ENCODE measurements at places on chromosomes 13 and 19.

- no peak for DNase-seq
These were observed 8.3 kb upstream of the TLE6 start for GRCh38 chr19:2969104-2969504.

GRCh38 chr13:33176526-33176925 is 109.0 kb downstream of the STARD13 start:
- DNase-seq, result no peak

DNA sequence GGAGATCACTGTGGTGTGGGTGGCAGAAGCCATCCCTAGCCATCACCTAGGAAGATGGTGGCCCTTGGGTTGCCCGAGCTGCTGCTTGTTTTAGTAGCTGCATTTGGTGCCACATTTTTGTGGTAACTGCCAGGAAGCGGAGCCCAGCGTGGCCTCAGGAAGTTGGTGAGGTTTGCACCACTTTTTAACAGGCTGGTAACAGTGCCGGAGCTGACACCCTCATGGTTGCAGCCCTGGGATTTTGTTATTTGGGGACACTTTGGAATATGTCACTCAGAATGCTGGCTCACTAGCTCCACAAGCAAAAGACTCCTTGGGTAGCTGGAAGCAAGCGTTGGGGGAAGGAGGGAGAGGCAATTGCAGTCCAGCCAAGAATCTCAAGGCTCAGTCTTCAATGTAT is 22.1 kb downstream of the ACTN4 start:
- no peak for DNase-seq

GRCh38 chr13:77386046-77386445 is 59.2 kb upstream of the MYCBP2 start:
- DNase-seq, result no peak

- peak; percentile 79 for DNase-seq
These were observed 811 bp downstream of the ARMC6 start for GRCh38 chr19:19034204-19034624.

DNA sequence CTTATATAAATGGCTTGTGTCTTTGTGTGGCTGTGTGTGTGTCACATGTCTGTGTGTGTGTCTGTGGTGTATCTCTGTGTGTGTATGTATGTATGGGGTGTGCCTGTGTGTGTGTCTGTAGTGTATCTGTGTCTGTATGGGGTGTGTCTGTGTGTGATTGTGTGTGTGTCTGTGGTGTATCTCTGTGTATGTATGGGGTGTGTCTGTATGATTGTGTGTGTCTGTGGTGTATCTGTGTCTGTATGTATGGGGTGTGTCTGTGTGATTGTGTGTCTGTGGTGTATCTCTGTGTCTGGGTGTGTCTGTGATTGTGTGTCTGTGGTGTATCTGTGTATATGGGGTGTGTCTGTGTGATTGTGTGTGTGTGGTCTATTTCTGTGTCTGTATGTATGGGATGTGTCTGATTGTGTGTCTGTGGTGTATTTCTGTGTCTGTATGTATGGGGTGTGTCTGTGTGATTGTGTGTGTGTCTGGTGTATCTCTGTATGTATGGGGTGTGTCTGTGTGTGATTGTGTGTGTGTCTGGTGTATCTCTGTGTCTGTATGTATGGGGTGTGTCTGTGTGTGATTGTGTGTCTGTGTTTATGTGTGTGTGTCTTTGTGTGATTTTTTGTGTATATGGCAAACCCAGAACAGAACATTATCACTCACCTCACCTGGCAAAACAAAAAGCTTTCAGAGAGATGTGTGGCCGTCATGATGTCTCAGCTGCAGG is 56.1 kb upstream of the MCF2L start:
- DNase-seq, result no peak

DNA sequence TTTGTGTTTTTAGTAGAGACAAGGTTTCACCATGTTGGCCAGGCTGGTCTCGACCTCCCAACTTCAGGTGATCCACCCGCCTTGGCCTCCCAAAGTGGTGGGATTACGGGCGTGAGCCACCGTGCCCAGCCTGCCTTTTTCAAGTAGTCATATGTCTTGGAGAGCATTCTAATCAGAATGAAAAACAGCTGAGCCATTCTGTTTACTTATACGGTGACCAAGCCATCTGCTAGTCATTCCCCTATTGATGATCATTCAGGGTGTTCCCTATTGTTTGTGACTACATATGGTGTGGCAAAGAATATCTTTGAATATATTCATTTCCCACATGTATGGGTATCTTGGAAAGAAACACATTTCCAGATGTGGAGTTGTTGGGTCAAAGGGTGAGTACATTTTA is 17.2 kb downstream of the BLOC1S3 start:
- DNase-seq, result no peak

GRCh38 chr13:35646056-35646774 is 169.7 kb upstream of the MAB21L1 start:
- DNase-seq, result no peak

DNA sequence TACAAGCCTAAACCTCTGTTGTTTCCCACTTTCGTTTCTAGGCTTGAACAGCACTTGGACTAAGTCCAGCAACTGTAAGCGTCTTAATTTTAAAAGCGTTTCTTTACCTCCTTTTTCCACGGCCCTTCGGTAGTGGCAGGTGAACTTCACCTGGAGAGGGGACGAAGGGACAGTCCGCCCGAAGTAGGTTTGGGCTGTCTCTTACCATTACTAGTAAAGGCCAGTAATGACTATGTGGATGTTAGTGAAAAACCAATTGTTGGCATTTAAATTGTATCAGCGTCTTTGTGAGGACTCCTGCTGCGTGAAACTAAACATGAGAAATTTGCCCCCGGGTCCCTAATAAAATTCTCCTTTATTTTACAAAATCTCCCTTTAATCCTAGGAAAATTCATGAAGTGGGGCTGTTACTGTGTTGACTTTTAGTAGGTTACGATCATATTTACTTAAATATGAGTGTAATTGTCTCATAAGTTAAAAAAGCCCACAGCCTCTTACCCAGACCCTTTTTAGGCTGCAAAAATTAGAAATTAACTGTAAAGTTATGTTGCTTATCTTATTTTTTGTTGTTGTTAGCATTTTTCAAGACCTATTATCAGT is 983 bp downstream of the ITM2B start:
- DNase-seq, result no peak

GRCh38 chr13:106500445-106500844 is 35.0 kb downstream of the EFNB2 start:
- no peak for DNase-seq

DNA sequence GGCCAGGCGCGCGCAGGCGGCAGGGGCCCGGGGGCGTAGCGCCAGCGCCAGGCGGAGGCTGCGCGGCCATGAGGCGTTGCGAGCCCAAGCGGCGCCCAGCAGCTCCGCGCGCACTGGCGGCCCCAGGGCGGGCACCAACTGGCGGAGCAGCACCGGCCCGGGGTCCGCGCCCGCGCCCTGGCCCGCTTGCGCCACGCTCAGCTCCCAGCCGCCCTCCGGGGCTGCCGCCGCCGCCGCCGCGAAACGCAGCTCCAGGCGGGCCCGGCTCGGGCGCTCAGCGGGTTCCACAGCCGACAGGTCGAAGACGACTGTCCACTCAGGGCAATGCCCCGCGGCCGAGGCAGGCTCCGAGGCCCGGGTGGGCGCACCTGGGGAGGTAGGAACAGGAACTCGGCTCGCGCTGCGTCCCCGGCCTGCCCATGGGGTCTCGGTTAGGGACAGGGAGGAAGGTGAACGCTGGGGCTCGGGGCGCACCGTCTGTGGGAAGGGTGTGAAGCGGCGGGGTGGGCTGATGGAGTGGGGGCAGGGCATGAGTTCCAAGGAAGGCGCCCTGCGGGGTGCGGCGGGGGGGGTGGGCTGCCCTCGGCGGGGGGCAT is 26.8 kb downstream of the CERS1 start:
- DNase-seq, result no peak

DNA sequence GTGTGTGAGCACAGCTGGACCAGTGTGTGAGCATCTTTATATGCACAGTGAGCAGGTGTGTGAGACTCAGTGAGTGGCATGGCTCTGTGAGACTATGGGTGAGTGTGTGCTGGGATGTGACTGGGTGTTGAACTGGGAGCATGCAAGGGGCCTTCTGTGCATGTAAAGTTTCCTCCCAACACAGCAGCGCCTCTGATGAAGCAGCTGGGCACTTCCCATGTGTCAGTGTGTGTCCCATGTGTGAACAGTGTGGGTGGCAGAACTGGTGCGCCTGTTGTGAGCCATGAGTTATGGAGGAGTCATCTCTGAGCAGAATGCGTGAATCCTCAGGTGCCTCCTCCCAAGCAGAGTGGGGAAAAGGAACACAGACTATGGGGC is 24.1 kb downstream of the LGALS16 start:
- no peak for DNase-seq

DNA sequence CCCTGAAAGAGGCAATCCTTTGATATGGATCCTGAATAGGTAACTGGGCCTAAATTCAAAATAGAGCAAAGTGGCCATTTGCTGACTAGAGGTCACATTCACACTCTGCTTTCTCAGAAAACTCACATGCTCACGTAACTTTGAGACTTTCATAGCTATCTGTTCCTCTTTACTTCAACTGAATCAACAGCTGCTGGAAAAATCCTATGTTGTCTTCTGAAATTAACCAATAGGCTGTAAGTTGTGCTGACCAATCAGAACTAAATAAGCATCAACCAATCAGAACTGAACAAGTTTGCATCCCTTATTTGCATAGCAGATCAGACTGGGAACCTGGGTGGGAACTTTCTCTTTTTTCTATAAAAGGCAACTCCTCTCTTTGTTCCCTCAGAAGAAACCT is 24.0 kb upstream of the TBC1D4 start:
- DNase-seq, result no peak

- no peak for DNase-seq
These were observed 9.2 kb upstream of the ZSCAN22 start for GRCh38 chr19:58317476-58318072.

GRCh38 chr19:30419568-30420180 is 47.5 kb downstream of the ZNF536 start:
- DNase-seq, result no peak

DNA sequence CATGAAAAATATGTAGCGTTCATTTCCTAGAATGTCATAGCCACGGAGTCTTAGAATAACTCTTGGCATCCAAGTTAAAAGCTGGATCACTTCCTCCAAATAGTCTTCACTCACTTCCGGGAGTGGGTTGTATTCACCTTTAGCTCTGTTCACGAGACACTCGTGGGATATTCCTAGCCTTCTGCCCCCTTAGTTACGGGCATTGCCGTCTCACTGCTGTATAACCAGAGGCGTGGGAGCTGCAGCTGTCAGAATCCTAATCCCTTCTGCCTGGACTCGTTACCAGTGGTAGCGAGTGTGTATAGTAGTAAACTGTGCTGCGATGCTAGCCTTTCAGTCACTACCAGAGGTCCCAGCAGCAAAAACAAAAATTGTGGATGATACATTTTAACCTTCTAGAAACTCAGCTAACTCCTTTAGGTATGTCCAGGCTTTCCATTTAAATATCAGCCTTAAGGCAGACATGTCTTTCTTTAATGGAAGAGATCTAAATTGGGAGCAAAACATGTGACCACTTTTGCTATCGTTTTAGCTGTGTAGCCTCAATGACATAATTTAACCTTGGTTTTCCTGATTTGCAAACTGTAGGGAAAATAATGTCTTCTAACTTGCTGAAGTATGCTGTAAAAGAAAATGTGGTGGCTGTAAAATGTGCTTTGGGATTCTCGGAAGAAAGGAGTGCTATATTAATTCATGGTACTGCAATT is 34.1 kb downstream of the ERCC5 start:
- no peak for DNase-seq

DNA sequence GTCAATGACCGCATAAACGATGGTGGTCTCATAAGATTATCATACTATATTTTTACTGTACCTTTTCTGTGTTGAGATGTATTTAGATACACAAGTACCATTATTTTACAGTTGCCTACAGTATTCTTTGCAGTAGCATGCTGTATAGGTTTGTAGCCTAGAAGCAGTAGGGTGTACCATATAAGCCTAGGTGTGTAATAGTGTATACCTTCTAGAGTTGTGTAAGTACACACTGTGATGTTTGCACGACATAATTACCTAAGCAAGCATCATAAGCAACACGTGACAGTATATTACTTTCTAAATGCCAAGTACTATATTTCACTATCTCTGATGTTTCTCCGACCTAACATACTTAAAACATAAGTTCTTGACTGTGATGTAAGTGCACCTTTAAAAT is 2.7 kb downstream of the LPAR6 start:
- no peak for DNase-seq

- no peak for DNase-seq
These were observed 415.6 kb downstream of the DCT start for GRCh38 chr13:94063848-94064247.

DNA sequence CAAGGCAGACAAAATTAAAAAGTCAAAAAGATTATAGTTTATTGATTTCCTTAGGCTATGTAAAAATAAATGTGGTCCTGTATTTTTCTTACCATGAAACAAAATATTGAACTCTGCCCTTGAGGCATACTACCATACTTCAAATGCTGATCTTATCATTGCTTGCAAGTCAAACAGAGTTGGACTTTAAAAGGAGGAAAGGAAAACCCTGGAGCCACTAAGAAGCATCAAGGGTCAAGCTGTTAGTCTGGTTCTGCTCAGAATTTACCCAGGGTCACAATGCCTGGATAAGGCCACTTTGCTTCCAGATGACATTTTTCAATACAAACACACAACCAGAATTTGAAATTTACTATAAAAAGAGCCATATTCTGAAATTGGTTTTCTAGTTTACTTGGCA is 2.2 kb upstream of the FREM2 start:
- DNase-seq, result no peak

DNA sequence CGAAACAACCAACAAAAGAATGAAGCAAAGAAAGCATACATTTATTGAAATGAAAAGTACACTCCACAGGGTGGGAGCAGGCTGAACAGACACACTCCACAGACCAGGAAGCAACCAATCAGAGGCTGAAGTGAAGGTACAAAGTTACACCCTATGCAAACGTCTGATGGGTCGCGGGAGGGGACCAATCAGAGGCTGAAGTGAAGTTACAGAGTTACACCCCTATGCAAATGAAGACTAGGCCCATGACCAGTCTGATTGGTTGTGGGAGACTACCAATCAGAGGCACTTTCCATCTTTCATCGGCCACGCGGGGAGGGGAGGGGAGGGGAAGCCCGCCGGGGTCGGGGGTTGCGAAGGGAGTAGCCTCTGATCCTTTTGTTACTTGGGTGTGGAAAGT is 12.4 kb upstream of the FBL start:
- no peak for DNase-seq

All from GM12891 (cell line).